ENCODE measurements at places on chromosomes 7 and 10. TPM values are rescaled to one million over a fixed set of nuclear protein-coding genes. Genes with fewer than 3 reads are reported as not detected.

DNA sequence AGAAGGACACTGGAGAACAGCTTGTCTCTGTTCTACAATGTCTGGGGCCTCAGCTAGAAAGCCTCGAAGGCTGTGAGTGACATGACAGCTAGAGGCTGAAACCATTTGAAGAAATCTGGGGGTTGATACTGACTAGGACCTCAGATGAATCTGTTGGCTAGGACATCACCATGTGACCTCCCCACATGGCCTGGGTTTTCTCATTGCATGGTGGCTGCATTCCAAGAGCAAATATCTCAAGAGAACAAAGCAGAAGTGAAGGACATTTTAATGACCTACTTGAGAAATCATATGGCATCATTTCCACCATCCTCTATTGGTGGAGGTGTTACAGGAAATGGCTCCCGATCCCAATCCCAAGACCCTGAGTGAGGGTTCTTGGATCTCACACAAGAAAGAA lies 450.6 kb upstream of the AUTS2 start:
- DNase-seq, result no peak

- DNase-seq, result no peak
Observed at GRCh38 chr7:1586126-1586826, 16.4 kb upstream of the PSMG3 start.

DNA sequence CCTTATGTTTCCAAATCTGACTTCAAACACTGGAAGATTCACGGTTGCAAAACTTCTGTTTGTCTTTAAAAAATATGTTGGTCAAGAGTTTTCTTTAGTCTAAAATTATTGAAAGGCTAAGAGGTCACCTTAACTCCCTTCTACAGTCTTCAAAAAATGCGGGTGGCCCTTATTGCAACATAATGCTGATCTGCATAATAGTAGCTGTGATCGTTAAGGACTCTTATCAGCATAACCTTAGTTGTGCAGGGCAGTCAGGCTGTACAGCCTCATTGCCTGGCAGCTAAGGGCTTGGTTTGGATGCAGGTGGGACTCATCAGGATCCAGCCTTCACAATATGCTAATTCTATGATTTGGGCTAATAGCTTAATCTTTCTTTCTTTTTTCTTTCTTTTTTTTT lies 15.0 kb downstream of the KIAA1217 start:
- no peak for DNase-seq

- DNase-seq, result no peak
Observed at GRCh38 chr10:120172356-120172755, 279.8 kb downstream of the SEC23IP start.

GRCh38 chr10:110275128-110275729 lies 29.5 kb downstream of the SMNDC1 start:
- DNase-seq, result no peak

DNA sequence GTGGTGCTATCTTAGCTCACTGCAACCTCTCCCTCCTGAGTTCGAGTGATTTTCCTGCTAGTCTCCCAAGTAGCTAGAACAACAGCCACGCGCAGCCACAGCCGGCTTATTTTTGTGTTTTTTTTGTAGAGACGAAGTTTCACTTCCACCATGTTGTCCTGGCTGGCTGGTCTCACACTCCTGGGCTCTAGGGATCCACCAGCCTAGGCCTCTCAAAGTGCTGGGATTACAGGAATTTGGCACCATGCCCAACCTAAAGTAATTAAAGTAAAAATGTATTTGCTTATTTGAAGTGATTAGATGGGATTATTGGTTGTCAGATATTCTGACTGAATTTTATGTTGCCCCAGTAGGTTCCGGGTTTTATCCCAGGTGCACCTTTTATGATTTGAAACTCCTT lies 22.7 kb downstream of the LUC7L2 start:
- no peak for DNase-seq

The IRF5 gene
- not detected for total RNA-seq

The PRTFDC1 gene
- 26.7 TPM for total RNA-seq

The CUZD1 gene
- total RNA-seq, result not detected

GRCh38 chr10:42985436-42986316 lies 91.2 kb upstream of the RET start:
- DNase-seq, result no peak

GRCh38 chr7:2605608-2606538 lies 25.9 kb upstream of the TTYH3 start:
- no peak for DNase-seq

DNA sequence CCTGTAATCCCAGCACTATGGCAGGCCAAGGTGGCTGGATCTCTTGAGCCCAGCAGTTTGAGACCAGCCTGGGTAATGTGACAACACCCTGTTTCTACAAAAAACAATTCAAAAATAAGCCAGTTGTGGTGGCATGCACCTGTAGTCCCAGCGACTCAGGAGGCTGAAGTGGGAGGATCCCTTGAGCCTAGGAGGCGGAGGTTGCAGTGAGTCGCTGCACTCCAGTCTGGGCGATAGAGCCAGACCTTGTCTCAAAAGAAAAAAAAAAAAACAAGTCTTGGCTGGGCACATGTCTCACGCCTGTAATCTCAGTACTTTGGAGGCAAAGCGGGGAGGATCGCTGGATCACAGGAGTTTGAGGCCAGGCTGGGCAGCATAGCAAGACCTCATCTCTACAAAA lies 74.6 kb upstream of the PDSS1 start:
- no peak for DNase-seq

- DNase-seq, result no peak
Observed at GRCh38 chr10:62691336-62691735, 113.2 kb upstream of the ADO start.

The COBL gene
- total RNA-seq, result 0.41 TPM

The MYL10 gene
- not detected for total RNA-seq

All from neural crest cell (in vitro differentiated cells).